NT2/D1 (cell line): ENCODE measurements at places on chromosomes 6 and 20.
A peak's percentile ranks its signal among the peaks of the same experiment; 100 is the strongest.

DNA sequence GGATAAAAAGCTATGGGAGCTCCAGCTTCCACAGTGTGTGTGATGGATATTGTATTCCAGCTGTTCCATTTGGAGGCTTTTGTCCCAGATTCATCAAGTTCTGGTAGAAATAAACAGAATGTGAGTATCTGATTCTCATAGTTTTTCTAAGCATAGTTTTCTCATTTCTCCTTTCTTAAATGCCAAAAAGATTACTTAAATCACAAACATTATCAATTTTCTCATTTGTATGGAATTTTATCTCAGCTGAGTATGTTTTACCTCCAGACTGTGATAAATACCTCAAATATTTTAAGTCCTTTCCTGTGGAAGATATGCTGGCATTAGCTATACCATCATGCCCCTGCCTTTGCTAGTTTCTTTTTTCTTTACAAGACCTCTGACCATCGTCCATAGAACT is 767.3 kb downstream of the TFAP2A start:
- no peak for DNase-seq

DNA sequence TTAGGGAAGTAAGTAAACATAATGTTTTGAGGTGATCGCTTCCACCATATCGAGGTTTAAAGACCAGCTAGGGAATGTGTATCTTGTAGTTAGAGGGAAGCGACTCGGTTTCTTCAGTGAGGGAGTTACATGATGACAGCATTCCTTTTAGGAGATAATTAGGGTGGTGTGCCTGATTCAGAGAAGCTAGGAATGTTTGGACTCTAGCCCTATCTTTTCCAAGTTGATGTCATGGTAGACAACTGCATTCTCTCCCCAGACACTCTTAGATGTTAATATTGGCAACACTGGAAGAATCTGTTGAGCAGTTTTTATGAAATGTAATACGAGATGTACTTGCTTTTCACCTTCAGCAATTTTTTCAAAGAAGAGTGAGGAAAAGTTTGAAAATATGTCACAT is 12.9 kb upstream of the HIVEP1 start:
- DNase-seq, result no peak

DNA sequence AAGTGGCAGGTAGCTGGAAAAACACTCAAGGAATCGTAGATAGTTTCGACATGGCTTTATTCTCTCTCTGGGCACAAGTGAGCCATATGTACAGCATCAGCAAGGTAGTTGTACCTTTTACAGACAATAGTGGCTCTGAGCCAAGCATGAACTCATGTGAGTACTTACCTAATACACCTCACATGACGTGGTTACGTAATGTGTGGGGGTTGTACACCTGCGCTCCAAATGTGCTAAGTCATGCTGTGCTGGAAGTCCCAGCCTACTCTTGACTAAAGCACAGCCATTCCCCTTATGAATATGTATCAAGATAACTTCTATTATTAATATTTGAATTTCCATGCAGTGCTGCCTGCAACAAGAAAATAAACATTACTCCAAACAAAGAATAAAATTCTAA is 78.8 kb upstream of the HMGN3 start:
- no peak for DNase-seq

- no peak for DNase-seq
Observed at GRCh38 chr6:134402372-134402984, 84.6 kb upstream of the SGK1 start.

- peak; percentile 38 for DNase-seq
Observed at GRCh38 chr20:33933469-33933909, 60.2 kb upstream of the RALY start.

GRCh38 chr6:88870717-88871330 is 92.6 kb downstream of the RNGTT start:
- peak; percentile 9 for DNase-seq

DNA sequence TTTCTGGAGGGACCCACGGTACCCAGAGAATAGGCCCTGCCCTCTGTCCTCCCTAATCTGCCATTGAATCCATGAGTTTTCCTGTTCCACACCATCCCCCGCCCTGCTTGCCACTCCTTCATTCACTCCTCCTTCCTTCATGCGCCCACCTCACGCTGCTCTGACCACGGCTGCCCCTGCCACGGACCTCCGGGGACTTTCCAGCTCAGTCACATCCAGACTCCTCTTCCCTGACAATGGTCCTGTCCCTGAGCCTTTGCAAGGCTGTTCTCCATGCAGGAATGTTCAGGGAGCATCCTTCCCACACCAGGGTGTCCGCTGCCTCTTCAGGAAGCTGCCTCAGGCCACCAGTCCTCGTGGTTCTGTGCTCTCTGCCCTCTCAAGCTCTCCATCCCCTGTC is 25.9 kb downstream of the GLP1R start:
- DNase-seq, result no peak

DNA sequence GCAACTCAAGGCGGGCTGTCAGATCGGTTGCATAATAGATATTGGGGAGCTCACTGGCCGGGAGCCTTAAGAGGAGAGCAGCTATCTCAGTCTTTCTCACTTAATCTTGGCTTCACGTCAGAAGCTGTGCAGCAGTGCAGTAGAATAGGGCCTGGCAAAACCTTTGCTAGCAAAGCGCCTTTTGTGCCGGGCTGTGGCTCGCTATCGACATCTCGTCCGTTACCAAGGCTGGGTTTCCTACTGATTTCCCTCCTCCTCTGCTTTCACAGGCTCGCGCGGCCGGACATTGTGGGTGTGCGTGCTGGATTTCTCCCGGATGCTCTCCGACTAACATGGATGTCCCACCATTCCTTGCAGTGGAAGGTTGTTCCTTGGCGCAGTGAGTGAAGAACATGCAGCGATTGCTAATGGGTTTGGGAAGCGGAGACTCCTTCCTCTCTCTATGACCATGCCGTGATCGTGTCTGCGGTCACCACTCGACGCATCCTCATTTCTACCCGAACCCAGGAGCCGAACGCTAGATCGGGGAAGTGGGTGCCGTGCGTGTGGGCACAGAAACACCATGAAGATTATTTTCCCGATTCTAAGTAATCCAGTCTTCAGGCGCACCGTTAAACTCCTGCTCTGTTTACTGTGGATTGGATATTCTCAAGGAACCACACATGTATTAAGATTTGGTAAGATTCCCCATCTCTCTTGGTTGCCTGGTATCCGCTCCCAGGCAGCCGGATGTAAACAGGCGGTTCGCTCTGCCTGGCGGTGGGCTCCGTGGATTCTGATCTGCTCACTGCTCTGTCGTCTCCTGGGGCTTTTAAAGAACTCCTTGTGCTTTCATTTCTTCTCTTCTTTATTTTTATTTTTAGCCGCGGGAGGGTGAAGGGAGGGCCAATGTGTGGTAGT is 5.5 kb downstream of the GRIK2 start:
- DNase-seq, result no peak

DNA sequence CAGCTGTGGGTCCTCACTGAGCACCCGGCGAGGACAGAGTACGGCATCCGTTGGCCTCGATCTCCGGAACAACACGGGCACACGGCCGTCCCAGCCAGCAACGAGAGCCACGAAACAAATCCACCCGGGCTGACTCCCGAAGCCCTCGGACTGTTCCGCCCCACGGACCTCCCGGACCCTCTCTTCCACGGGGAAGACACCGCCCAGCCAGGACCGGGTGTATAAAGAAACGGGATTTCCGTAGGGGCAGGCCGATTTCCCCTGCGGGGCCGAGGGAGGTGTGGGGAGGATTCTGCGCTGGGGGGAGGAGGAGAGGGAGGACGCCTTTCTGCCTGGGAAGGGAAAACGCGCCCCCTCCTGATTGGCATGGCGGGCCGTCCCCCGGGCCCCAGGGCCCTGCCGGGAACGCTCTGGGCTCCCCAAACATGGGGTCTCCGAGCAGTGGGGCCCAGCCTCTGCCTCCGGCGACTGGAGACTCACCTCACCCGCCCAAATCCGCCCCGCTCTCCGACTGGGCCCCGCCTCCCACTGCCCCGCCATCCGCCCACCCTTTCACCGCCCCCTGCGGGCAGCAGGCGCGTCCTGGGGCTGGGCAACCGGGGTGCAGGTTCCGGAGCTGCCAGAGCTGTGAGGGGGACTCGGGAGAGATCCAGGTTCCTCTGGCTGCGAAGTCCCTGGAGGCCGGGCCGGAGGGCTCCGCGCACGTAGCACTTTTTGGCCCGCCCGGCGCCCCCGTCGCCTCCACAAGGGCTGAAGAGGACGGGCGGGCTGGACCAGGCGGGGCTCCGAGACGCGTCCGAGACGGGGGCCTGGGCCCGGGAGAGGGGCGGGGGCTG is 679 bp upstream of the PPDPF start:
- no peak for DNase-seq

- no peak for DNase-seq
Observed at GRCh38 chr6:108437821-108438220, 122.9 kb upstream of the FOXO3 start.

- no peak for DNase-seq
Observed at GRCh38 chr6:30722280-30723112, 2.3 kb downstream of the TUBB start.

DNA sequence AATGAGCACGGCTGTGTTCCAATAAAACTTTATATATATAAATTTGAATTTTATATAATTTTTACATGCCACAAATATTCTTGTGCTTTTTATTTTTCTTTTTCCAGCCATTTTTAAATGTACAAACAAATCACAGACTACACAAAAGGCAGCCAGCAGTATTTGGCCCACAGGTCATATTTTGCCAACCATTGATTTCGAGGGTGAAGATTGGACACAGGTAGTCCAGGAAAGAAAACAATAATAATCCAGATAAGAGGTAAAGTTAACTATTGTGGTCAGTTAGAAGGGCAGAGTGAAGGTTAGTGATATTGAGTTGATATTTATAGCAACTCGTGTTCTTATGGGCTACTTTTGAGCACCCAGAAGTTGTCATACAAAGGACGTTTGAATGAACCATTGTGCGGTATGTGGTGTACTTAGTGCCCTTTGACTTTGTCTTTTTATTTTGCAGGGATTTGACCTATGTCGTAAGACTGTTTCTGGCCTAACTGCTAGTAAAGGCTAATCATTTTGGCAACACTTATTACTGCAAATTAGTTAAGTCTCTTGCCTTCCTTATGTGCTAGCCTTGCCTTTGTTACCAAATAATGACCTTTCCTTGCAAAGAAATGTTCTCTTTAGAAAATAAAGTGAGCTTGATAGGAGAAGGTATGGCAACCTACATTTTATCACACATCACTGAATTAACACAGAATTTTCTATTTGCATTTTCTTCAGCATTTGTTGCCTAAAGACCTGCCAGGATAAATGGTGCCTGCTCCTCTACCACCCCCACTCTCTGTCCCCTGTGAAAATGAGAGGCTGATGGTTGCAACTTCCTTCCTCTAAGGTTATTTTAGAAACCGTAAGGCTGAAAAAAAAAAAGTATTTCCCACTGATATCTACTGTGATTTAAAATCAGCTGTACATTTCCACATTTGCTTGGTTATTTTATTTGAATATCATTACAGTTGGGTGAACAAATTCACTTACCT is 493.9 kb upstream of the SOX4 start:
- no peak for DNase-seq

- DNase-seq, result no peak
Observed at GRCh38 chr6:170132011-170132521, 158.8 kb downstream of the DLL1 start.

DNA sequence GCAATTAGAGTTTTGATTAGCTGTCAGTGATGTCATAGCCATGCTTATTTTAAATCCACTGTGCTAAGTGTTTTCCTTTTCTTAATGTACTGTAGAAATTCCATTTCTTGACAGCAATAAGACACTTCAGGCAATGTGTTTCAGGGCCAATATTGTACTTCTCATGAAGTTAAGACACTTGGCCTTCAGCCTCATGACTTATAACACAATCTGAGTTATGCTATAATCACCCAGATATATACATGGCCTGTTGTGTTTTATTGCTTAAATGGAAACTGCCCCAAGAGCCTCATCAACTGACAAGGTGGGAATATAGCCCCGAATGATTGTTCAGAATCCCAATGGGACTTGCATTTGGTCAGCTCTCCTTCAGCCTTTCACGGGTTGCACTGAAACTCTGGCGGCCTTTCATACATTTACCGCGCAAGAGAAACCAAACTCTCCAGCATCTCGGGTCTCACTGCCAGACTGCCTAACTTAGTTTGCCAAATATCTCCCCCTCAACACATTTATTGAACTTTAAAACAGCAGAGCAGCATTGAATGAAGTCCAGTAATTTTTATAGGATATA is 44.2 kb upstream of the TBX18 start:
- DNase-seq, result no peak

DNA sequence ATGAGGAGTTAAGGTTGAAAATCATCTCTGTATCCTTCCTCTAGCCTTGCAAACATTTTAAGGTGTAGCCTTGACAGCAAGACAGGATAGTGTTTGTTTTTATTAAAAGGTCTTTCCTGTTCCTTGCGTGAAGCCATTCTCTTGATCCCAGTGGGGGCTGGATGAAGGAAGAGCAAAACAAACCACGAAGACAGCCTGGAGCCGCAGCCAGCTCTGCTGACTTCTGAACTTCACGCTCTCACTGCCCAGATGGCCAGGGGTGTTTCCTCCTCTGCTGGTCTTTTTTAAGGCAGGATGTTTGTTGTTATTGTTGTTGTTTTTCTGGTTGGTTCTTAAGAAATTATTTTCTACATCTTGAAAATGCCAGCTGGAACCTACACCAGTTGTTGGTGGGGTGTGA is 156.4 kb downstream of the MTHFD1L start:
- DNase-seq, result no peak

DNA sequence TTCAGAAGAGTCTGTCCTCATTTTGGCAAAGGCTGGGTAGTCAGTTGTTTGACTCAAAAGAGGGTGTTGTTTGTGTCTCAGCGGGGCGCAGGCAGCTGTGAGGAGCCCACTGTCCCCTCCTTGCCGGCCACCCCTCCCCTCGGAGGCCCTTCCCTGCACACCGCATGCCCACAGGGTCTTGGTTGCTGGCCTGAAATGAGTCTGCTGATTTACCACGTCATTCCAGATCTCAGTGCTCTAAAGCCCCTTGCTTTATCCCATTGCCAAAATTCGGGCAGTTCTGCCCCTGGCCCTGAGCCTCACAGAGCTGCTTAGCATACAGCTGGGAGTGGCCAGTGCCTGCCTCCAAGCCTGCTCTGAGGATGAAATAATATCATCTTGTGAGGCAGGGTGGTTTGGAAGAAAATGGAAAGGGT is 220.7 kb downstream of the UST start:
- DNase-seq, result no peak
